ENCODE measurements at places on chromosomes 6 and 20. TPM values are rescaled to one million over a fixed set of nuclear protein-coding genes. Genes with fewer than 3 reads are reported as not detected.

GRCh38 chr20:20621195-20621594, 91.2 kb downstream of the RALGAPA2 start:
- DNase-seq = no peak

PKIB gene
- polyA plus RNA-seq = 3.6 TPM

- DNase-seq = peak; percentile 39
Observed at GRCh38 chr6:83273596-83273995, 80.4 kb downstream of the RWDD2A start.

ULBP3 gene
- polyA plus RNA-seq = 2.0 TPM
